ENCODE measurements at places on chromosomes 16 and 17.

DNA sequence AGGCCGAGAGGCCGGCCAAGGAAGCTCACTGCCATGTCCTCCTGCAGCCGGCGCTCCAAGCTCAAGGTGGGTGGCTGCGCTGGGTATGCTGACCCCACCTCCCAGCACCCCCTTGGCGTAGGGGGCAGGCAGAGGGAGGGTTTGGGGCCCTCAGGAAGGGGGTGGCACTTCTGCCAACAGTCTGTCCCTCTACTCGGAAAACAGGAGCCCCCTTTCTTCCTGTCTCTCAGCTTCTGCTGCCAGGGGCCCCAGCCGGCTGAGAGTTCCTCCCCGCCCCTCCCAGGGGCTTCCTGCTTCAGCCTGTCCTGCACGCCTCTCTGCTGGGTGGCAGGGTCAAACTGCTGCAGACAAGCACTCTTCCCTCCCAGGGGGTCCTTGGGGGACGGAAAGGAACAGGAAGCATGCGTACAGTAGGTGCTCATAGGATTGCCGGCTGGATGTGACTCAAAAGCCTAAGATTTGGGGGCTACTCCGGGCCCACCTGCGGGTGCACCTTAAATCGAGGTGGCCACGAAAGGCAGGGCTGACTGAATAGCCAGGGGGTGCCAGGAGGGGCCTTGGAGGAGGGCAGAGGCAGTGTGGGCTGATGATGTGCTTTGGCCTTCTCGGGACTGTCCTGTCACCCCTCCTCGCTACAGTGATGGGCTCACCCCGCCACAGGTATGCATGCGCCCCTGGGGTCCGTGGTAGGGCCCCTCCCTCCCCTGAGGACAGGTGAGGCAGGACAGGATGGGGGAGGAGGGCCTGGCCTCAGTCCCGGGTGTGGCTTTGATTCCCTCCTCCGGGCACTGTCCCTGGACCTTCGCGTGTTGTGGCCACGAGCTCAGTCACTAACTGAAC is 4.0 kb downstream of the CBX2 start:
- no peak for DNase-seq

- no peak for DNase-seq
Measured at GRCh38 chr17:19334331-19334730, 28.2 kb downstream of the B9D1 start.

GRCh38 chr16:80623376-80623775 is 82.6 kb downstream of the DYNLRB2 start:
- no peak for DNase-seq

DNA sequence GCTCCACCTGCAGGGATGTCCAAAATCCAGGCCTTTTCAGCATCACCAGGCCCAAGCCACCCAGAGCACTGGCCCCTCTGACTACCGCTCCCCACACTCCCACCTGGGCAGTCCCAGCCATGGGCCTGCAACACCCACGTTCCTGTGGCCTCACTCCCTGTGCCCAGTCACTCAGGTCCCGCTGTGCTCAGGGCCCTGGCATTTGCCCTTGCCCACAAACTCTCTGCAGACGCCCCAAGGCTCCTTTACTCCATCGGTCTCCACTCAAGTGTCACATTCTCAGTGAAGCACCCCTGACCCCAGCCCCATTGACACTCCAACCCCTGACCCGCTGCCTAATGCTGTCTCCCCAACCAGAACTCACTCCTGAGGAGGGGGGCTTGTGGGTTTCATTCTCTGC is 23.6 kb downstream of the MPG start:
- DNase-seq: no peak

DNA sequence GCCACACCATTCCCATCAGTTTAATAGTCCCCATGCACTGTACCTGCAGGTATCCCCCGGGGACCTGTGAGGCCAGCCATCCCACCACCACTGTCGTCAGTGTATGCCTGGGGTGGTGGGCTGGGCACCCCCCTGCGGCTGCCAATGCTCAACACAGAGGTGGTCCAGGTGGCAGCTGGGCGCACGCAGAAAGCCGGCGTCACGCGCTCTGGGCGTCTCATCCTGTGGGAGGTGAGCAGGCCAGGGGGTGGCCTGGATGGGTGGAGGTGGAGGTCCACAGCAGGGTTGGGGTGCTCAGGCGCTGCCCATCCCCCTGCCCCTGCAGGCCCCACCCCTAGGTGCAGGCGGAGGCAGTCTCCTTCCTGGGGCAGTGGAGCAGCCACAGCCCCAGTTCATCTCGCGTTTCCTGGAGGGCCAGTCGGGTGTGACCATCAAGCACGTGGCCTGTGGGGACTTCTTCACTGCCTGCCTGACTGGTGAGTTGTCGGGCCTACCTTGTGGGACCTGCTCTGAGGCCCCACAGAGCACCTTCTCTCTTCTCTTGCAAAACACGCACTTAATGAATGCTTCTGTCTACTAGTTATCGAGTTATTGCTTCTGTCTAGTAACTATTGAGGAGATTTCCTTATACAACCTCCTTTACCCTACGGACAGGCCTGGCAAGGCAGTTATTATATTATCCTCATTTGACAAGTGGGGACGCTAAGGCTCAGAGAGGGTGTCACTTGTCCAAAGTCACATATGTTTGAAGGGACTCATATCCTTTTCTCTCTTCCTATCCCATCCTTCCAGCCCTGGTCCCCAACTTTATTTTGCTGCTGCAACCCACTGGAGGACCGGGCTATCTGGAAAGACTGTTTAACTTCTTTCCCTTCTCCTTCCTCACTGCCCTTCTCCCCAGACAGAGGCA is 5.8 kb upstream of the TRAF4 start:
- no peak for DNase-seq

- DNase-seq: no peak
Measured at GRCh38 chr17:28745786-28746411, 2.1 kb downstream of the TRAF4 start.

DNA sequence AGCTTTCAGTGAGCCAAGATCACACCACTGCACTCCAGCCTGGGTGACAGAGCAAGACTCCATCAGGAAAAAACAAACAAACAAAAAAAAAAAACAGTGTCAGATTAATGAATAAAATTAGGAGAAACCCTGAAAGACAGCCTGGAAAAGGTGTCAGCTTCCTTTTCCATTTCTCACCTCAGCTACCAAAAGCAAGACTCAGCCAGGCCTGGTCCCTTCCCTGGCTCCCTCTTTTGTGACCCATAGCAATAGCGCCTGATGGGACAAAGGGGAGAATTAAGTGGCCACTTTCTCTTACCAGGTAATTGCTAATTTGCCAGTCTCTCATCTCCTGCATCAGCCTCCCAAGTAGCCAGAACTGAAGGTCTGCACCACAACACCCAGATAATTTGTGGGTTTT is 3.9 kb upstream of the THRA start:
- DNase-seq: no peak

DNA sequence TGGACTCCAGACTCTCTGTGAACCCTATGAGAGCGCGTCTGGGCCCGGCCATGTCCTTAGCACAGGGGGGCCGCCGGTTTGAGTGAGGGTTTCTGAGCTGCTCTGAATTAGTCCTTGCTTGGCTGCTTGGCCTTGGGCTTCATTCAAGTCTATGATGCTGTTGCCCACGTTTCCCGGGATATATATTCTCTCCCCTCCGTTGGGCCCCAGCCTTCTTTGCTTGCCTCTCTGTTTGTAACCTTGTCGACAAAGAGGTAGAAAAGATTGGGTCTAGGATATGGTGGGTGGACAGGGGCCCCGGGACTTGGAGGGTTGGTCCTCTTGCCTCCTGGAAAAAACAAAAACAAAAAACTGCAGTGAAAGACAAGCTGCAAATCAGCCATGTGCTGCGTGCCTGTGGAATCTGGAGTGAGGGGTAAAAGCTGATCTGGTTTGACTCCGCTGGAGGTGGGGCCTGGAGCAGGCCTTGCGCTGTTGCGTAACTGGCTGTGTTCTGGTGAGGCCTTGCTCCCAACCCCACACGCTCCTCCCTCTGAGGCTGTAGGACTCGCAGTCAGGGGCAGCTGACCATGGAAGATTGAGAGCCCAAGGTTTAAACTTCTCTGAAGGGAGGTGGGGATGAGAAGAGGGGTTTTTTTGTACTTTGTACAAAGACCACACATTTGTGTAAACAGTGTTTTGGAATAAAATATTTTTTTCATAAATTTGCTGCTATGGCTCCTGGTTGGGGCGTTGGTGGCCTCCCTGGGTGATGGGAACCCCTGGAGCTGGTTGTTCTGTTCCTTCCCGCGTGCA is 23.1 kb downstream of the STAT5A start:
- DNase-seq: no peak
